NCI-H1048 (cell line): ENCODE measurements at places on chromosomes 6 and 20.

- DNase-seq, result no peak
Observed at GRCh38 chr6:137188855-137189254, 15.4 kb upstream of the IL22RA2 start.

GRCh38 chr6:157683707-157684106 is 139.3 kb upstream of the SNX9 start:
- DNase-seq, result no peak

DNA sequence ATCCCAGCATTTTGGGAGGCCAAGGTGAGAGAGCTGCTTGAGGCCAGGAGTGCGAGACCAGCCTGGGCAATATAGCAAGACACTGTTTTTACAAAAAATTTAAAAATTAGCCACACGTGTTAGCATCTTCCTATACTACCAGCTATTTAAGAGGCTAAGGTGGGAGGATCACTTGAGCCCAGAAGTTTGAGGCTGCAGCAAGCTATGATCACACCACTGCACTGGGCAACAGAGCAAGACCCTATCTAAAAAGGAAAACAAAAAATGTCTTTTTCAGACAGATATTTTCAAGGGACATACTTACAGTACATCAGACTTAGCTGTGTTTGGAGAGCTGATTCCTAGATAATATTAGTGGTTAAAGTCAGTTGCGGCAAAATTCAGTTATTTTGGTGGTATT is 72.9 kb upstream of the XRN2 start:
- DNase-seq, result no peak

- no peak for DNase-seq
Observed at GRCh38 chr6:56241124-56241802, 6.1 kb downstream of the COL21A1 start.

GRCh38 chr6:119256392-119256791 is 93.2 kb downstream of the MAN1A1 start:
- no peak for DNase-seq

DNA sequence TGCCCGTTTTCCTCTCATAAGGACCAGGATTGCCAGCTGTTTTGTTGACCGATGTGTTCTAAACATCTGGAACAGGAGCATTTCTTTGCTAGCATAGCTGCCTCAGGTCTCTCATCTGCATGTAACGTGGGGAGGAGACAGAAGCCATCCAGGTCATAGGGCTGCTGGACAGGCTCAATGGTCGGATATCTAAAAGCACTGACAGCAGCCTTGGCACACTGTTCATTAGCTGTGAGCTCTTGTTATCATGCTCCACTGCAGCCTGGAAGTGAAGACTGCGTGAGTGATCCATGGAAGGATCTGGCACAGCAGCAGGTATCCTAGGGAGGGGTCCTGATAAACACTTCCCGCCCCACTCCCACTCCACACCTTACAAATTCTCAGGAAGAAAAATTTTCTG is 175.3 kb downstream of the LRFN2 start:
- no peak for DNase-seq

DNA sequence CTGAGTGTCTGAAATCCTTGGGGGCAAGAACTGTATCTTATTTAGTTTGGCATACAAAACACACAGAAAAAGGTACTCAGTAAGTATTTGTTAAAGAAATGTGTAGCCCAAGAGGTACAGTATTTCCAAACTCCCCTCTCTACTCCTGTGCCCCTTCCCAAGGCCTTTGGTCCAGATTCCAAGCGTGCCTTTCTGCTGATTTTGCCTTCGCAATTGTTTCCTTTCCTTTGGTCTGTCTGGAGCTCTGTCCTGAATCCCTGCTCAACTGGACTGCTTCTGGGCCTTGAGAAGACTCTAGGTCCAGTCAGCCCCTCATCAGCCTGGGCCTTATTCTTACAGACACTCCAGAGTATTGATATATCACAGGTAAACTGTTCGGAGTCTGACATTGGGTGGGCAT is 122.2 kb upstream of the SYNCRIP start:
- no peak for DNase-seq

DNA sequence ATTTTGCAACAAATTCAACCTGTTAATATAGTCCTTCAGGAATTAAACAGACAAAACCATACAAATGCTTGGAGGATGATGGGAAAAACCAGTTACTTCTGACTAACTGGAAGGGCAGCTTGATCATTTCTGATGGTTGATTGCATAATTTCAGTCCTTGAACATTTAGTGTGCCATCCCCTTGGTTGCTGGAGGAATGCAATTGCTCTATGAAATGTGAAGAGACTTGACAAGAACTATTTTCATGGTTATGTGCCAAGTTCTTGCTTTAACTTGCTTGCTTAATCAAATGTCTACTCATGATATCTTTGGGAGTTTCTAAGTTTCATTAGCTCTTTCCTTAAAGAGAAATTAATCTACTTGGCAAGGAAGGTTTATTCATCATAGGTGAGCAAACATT is 45.2 kb downstream of the ANKEF1 start:
- no peak for DNase-seq

DNA sequence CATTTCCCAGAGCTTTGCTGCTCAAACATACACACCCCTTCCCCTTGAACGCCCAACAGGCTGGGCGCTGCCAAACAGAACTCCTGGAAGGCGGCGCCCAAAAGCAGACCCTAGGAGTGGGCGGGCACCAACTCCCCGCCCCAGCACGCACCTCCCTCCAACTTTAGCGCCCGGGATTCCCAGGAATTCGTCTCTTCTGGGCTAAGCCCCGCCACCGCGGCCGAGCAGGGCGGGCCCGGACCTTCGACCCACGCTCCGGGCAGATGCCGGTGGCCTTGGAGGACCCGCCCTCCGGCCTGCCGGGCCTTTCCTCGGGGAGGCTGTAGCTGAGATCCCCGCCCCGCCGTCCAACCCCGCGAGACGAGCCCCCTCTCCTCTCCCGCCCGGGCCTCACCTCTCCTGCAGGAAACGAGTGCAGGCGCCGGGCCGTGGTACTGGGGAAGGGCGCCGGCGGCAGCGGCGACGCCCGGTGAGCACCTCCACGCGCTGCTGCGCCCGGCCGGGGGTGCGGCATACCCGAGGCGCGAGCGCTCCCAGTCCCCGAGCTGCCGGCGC is 659 bp downstream of the MCUR1 start:
- peak; percentile 25 for DNase-seq

DNA sequence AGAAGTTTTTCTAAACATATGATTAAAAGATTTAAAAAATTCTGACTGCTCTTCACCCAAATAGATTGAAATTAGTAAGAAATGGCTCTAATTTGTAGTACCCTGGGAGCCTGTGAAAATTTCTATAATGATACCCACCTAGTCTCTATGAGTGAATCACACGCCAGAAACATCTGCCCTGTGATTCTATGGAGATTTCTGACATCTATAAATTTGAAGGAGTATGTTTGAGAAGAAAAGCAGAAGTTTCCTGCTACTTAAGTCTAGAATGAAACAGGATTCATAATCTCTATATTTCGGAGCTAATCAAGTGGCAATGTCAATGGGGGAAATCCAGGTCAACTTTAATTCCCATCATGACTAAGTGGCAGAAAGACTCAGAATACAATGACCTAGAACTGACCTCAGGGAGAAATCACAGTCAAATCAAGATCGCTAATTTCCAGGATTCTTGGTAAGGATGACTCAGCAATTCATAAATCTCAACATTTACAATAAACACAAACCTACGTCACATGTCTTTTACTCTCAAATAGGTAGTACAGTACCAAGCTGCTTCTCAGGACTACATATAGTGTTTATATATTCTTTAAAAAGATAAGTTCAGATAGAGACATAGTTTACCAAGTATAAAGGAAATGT is 186.2 kb upstream of the TNFAIP3 start:
- DNase-seq, result no peak

DNA sequence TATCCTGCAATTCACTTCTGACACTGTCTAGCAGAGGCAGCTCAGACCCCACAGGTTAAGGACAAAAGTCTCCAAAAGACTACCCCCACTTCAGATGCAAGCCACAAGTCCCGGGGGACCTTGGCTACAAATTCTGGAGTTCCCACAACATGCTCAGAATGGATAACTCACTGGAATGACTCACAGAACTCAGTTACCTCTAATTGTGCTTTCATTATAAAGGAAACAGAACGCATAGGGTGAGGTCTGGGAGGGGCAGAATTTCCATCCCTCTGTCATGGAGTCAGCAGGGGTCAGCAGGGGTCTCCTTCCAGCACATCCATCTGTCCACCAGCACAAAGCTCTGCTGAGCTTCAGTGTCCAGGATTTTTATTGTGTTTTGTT is 184.2 kb downstream of the CDH4 start:
- no peak for DNase-seq

- DNase-seq, result no peak
Observed at GRCh38 chr6:16344756-16345155, 106.4 kb downstream of the GMPR start.

- no peak for DNase-seq
Observed at GRCh38 chr6:3749977-3750316, 1.6 kb downstream of the PXDC1 start.

DNA sequence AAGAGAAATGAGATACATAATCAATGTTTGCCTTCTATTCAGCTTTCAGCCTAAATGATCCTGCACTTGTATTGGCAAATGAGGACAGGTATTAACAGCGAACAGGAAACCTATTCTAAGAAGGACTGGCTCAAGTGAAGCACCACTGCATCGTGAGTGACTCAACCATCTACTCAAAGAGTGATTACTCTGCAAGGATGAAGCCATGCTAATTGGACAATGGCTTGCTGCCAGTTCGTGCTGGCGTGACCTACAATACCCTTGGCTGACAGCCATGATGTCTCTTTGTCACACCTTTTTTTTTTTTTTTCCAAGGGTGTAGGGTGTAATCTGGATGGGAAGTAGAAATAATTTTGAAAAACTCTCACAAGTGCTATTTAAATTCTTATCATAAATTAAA is 104.9 kb downstream of the GJA10 start:
- no peak for DNase-seq

- DNase-seq, result no peak
Observed at GRCh38 chr20:20210327-20210726, 157.6 kb upstream of the INSM1 start.

- DNase-seq, result no peak
Observed at GRCh38 chr6:25942561-25943147, 12.2 kb upstream of the SLC17A2 start.

GRCh38 chr20:50331469-50332363 is 141.1 kb downstream of the CEBPB start:
- no peak for DNase-seq

GRCh38 chr6:167046861-167047495 is 47.8 kb downstream of the CEP43 start:
- no peak for DNase-seq

GRCh38 chr6:34182751-34183531 is 37.1 kb upstream of the GRM4 start:
- DNase-seq, result no peak

- DNase-seq, result peak; percentile 81
Observed at GRCh38 chr6:147508042-147508865, at the start of gene SAMD5. Gene SAMD5 (plus strand): TSS chr6:147508690. CDS start chr6:147508929, 239 bp downstream.

DNA sequence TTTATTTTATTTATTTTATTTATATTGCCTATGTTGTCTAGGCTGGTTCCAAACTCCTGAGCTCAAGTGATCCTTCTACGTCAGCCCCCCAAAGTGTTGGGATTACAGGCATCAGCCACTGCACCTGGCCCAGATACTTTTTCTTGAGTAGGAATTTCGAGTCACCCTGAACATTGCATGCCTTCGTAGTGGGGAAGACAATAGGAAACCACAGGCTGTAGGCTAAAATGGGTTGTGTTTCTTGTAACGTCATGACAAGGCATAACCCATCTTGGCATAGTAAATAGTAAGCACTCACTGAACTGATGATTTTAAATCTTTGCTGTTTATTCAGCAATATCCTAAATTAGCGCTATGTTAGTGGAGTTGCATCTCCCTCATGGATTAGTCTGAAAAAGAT is 34.9 kb downstream of the PTPN1 start:
- DNase-seq, result no peak

DNA sequence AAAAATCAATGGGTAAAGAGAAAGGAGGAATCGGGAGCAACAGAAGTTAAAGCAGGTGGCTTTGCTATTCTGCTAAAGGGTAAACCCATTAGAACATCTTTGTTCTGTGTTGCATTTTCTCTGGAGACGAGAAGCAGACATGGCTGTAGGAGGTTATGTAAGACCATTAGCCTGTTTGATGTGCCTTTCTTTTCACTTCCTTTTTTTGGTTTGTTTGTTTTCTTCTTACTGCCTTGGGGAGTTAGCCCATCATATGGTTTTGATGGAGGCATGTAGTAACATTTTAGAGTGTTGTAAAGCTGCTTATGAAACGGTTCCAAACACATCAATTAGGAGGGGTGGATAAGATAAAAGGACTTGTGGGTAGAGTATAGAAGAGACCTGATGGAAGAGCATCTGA is 131.0 kb downstream of the DOK5 start:
- DNase-seq, result no peak

DNA sequence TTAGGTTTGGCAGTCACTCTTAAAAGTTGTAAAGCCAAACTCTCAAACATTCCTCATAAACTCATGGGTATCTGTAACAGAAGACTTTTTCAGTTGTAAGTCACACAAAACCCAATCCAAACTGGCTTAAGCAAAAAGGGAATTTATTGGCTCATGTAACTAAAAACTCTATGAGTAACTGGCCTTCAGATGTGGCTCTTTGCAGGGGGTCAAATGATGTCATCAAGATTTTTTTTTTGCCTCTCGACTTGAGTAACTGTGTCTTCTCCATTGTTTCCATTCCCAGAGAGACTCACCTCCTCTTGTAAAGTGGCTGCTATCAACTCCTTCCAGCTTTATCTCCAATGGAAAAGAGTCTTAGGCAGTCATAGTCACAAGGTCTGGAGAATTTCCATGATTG is 645.0 kb downstream of the DHX35 start:
- DNase-seq, result no peak

DNA sequence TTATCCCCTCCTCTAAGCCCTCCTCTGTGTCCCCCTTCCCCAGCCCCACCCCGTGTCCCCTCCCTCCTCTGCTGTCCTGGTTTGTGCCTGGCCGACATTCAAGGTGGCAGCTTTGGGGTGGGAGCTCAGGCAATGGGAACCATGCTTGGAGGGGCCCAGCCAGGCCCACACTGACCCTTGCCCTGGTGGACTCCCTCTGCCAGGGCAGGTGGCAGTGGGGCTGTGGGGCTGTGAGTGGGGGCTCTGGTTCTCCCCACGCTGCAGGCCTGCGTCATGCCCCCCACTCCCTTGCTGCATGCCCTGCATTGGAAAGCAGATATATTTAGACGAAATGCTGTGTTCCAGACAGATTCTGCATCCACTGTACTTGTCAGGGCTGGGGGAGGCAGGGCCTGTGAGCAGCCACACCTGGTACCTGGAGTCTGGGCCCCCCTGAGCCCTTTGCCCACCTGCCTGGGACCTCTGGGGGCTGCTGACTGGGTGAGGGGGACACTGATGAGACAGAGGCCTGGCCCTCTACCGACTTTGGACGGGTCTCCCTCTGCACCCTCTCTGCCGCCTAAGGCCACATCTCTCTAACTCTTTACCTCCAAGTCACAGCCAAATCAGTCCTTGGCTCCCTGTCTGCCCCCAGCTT is 14.2 kb downstream of the DLGAP4 start:
- no peak for DNase-seq

GRCh38 chr6:133184798-133185372 is 56.3 kb upstream of the EYA4 start:
- DNase-seq, result no peak

GRCh38 chr6:36305885-36306284 is 30.8 kb downstream of the BNIP5 start:
- DNase-seq, result no peak
